ENCODE measurements at places on chromosomes 4 and X.

GRCh38 chr4:11313157-11313943 is 115.3 kb downstream of the HS3ST1 start:
- DNase-seq = no peak

DNA sequence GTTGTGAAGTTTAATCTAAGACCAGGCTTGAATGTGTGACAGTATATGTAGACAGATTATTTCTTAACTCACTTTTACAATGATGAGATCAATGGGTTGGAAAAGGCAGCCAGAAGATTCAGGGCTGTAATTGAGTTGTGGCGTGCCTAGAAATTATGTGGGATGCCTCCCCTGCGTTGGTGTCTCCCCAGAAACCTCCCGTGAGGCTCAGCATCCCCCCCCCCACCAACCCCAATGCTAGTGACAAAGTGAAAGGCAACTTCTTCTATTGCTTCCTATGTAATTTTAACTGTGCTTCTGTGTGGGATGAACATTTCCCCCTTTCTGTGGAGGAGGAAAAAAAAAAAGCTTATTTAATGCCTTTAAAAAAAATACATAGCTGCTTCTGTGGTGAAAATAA is 297.9 kb downstream of the ARHGAP10 start:
- no peak for DNase-seq

- DNase-seq = no peak
Measured at GRCh38 chr4:7397206-7398103, 37.3 kb downstream of the PSAPL1 start.

- DNase-seq = no peak
Measured at GRCh38 chrX:72305286-72306084, at the start of gene CITED1. Gene CITED1, minus strand, starts transcription at chrX:72305914. Its CDS starts 3,045 bp downstream, at chrX:72302869.

- no peak for DNase-seq
Measured at GRCh38 chrX:72238183-72238582, 644 bp downstream of the ERCC6L start.

DNA sequence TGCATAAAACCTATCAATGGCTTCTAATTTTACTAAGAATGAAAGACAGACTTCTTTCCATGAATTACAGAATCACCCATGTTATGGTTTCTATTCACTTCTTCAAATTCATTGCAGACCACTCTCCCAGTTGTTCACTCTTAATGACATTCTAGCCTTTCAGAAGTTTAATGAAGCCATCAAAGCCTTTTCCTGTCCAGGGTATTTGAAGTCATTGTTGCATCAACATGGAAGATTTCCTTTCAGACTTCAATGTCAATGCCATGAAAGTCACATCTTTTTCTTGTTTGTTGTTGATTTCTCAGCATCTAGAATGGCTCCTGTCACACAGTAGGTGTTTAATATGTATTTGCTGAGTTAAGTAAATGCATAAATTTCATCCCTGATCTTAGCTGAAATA is 48.1 kb upstream of the ARSJ start:
- no peak for DNase-seq

Data from CD4-positive, alpha-beta T cell treated with Interleukin-15 for 1 hour (primary cell).